Right ventricle myocardium inferior (tissue), 1 donor: ENCODE measurements at places on chromosomes 11 and 22.

DNA sequence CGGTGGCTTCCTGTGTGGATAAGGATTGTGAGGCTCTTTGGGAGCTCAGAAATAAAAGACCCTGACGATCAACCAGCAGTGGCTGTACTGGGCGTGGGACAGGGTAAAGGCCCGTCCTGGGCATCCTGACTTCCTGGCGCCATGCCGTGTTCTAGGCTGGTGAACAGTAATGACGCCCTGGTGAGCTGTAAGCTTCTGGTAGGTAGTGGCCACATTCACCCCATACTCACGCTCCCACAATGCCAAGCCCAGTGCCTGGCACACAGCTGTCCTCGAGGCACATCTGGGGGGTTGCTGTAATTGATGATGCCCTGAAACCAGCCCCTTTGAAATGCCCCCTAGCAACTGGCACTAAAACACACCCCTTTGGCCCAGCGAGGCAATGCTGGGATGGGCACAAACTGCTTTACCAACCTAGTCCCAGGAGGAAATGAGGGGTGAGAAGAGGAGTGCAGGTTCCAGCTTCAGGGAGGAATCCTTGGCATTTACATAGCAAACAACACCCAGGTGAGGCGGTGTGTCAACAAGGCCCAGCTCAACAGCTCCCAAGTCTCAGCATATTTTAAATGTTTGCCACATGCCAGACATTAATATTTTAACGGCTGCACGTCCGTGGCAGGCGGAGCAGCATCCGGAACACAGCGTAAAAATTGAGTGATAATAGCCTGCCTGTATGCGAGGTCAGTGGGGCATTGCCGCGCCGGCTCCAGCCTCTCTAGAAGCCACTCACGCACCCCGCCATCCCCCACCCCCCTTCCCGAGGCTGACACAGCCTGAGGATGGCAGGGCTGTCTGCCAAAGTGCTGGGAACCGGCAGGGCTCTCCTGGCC, 79.3 kb downstream of the DSCAML1 start:
- DNase-seq: no peak

- no peak for DNase-seq
Measured at GRCh38 chr11:12922980-12923507, 86.1 kb upstream of the RASSF10 start.

- DNase-seq: no peak
Measured at GRCh38 chr11:18307461-18308139, 14.3 kb downstream of the HPS5 start.

- DNase-seq: no peak
Measured at GRCh38 chr11:74493791-74494630, 487 bp upstream of the LIPT2 start.

DNA sequence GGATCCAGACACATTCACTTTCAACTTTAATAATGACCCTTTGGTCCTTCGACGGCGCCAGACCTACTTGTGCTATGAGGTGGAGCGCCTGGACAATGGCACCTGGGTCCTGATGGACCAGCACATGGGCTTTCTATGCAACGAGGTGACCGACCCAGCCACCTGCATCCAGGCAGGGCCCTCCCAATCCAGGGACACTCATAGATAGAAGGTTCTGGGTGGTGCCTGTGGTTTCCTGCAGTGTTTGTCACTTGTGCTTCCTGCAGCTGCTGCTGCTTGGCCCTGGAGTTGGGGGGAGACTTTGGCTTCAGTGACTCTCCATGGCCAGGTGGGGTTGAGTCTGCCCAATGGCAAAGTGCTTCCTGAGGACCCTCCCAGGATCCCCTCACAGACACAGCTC, 7.3 kb downstream of the APOBEC3B start:
- DNase-seq: no peak

DNA sequence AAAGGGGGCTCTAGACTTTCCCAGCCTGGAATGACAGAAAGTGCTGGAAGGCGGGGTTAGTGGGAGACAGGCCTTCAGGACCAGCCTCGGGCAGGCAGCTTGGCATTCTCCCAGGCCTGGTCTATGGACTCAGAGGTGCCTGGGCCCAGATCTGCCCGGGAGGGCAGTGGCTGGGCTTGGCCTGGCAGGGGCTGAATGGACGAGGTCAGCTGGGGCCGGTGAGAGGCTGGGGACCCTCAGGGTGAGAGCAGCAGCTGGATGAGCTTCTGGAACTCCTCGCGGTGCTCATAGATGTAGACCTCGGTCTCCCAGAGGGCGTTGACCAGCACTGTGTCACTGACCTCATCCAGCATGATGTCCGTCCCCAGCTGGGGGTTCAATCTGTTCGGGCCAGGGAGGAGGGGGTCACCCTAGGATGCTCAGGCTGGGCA, 1.5 kb upstream of the BAIAP2L2 start:
- no peak for DNase-seq

DNA sequence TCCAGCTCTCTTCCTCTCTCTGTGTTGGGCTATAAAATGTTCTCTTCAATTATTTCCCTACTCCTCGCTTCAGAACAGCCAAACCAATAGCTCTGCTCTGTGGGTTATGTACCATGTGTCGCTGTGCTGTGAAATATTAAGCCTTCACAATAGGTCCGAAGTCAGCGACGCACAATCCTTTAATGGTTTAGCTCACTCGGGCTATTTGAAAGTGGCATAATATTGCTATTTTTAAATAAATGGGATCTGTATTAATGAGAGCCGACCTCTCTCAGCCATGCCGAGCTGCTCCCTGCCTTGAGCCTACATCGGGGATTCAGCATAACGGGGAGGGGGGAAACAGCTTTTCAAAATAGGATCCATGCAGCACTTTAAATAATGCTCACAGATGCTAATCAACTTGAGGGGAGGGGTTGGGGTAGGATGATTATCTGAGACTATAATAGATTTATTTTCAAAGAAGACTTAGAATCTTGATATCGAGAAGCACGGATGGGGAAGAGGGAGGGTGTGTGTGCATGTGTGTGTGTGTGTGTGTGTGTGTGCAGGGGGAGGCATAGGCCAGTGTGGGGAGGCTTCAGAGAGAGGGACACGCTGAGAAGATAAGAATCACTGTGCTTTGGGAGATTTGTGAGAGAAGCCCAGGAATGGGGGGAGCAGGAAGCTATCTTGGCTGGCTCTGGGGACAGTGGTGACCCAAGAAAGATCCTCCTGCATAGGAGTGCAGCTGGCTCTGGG, 271.5 kb downstream of the NXPE2 start:
- DNase-seq: no peak

DNA sequence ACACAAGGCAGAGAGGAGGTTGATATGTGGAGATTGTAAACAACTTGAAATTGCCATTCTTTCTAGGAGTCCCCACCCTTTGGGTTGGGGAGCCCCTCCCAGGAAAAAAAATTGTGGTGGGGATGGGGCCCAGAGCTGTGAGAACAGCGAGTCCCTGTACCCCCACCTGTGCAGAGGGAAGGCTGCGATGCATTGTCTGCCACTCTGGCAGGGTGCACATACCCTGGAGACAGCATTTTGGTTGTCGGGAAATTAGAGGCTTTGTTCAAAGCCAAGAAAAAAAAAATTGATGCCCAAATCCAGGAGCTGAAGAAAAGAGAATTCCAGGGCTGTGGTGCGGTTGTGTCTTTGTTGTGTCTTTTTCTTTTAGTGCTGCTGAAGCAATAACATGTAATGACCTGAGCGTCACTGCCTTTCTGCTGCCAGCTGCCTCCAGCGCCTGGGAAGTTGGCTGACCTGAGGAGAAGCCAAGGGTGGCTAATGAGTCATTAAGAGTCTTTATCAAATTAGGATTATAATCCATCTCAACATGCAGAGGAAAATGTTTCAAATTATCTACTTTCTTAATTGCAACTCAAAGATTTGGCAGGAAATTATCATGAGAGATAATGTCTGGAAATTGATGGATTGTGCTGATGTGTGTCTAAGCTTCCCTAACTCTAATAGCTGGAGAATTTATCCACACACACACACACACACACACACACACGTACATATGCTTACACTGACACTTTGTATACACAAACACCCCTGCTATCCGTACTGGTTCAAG, 8.0 kb upstream of the PKNOX2 start:
- DNase-seq: no peak

- DNase-seq: no peak
Measured at GRCh38 chr22:23700706-23701105, 9.9 kb downstream of the RGL4 start.

GRCh38 chr11:78657441-78657840, 82.8 kb upstream of the NARS2 start:
- DNase-seq: no peak

DNA sequence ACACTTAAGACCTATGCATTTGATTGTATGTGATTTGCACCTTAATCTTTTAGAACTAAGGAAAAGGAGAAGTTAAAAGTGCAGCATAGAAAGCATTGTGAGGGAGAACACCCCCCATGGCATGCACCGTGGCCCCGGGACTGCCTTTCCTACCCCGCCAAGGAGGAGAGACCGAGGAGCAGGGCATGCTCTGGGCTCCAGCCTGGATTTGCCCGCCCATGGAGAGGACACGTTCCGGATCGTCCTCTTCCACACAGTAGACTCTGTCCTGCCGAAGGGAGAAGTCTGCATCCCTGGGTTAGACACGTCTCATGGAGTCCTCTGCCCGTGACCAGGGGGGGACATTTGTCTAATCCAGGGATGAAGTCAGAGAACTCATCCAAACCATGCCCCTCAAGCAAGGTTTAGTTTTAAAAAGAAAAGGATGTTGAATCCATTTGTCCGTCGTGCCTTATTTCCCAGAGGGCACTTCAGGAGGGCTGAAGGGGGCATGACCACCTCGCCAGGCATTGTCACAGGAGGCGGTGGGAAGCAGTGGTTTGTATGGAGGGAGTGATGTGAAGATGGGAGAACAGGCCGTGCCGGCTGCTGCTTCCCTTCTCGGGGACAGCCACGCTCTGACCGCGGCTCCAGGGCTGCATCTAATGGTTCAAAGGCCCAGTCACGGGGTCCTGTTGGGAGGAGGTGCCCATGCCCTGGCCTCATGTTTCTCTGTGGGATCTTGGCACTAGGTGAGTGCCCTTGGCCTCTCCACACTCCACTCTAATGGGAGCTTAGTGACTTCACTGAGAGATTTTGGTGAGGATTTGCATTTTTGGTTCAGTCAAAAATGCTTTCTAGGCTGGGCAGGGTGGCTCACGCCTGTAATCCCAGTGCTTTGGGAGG, 66.2 kb upstream of the GAL start:
- no peak for DNase-seq

- DNase-seq: no peak
Measured at GRCh38 chr11:57124505-57124904, 57.2 kb upstream of the LRRC55 start.

- DNase-seq: peak; percentile 73
Measured at GRCh38 chr22:30636226-30637077, 871 bp downstream of the SLC35E4 start.

DNA sequence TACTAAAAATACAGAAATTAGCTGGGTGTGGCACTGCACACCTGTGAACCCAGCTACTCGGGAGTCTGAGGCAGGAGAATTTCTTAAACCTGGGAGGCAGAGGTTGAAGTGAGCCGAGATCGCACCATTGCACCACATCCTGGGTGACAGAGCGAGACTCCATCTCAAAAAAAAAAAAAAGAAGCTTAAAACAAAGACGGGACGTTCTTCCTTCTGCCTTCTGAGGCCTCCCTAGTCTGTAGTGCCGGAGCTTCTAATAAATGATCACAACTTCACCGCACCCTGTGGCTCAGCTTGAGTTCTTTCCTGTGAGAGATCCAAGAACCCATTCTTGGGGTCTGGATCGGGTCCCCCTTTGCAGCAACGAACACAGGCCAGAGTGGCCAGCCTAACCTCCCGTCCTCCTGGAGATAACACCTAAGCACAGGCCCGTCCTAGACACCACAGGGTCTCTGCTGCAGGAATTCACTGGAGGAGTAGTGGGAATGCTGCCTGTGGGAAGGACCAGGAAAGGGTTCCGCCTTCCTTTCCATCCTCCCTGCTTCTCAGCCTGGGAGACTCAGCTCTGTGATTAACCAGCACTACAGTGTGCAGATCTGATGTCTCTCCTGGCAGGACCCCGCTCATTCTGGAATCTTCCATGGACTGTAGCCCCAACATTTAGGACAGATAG, 2.2 kb upstream of the APOBEC3H start:
- no peak for DNase-seq

GRCh38 chr11:69053546-69054396, 5.0 kb downstream of the TPCN2 start:
- DNase-seq: peak; percentile 57

GRCh38 chr11:111772535-111772934, 6.3 kb upstream of the PPP2R1B start:
- DNase-seq: no peak

DNA sequence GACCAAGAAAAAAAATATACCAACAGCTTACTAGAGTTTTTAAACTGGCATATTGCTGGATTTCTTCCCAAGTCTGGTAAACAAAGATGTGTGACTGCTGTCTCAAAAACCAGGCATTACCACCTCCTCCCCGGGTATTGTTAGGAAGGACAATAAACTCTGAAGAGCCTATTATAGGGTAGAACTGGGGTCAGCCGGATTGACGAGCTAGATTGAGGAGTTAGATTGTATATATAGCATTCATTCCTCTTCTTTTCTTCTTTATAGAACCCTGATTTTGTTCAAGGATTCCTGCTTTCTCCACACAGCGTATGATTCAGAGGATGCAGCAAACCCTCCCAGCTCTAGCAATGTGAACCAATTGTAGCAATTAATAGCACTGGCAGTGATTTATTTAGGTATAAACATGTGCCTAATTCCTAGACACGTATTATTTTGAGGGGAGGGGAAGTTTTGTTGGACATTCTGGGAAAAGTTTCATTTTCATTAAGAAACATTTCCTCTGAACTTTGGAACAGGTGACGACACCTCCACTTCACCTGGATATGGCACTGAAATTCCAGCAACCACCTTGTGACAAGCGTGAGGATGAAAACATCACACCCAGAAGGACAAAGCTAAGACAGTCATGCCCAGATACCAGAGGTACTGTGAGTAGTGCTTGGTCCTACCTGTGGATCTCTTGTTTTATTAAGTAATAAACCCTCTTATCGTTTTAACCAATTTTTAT, 679.4 kb upstream of the KIRREL3 start:
- DNase-seq: no peak

- no peak for DNase-seq
Measured at GRCh38 chr11:94297985-94298576, 6.3 kb upstream of the IZUMO1R start.

DNA sequence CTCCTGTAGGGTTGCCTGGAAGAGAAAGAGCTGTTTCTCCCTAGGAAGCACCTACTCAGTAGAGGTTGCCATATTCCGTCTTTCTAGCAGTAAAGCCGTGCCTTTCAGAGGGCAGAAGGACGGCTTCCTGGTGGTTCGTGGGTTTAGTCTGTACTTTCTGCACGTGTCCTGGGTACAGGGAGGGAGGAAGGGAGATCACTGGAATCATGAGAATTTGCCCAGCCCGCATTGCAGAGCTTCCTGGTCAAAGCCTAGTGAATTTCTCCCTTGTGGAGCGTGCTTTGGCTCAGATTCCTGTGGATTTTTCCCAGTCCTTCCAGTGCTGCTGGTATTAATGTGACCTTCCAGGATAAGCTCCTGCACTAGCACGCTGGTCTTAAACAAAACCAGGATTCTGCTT, 44.9 kb downstream of the GRAMD1B start:
- DNase-seq: no peak

DNA sequence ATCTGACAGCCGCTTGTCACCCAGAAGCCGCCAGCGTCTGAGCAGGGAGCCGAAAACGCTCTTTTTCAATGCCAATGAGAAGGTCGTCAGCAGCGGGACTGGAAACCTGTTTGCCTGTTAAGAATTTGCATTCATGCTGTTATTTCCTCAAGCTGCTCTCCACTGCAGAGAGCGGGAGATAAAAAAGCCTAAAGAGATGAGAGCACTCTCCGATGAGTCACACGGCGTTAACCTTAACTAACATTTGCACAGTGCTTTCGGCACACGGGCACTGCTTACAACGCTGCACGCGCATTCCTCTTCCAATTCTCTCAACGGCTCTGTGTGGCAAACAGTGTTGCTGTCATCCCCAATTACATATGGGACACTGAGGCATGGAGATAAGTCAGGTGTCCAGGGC, 40.0 kb upstream of the RTL6 start:
- no peak for DNase-seq

- DNase-seq: no peak
Measured at GRCh38 chr11:115924744-115925567, 420.7 kb upstream of the CADM1 start.
